Tibial nerve (tissue), 4 donors: ENCODE measurements at places on chromosomes 12 and 14.

DNA sequence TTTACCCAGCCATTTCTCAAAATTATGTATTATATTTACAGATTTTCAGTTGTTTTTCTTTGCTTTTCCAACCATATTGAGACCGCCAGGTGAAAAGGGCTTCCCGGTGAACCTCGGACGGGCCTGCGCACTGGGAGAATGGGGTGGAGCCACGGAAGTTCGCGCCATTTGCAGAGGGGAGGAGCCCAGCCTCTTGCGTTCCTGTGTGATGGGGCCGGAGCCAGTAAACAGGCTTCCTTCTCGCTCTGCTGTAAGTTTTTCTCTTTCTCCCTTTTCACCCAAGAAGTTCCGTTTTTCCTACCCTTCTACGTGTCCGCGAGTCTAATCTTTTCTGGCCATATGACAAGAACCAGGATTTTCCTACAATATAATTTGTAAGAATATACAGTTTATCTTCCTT, 1108.8 kb upstream of the SEL1L start:
- no peaks in the 10 kb centered on the region for H3K36me3 ChIP-seq
- no peak overlapping the region for H3K4me3 ChIP-seq
- H3K27me3 ChIP-seq, result no peaks in the 10 kb centered on the region
- no peak overlapping the region for H3K27ac ChIP-seq

DNA sequence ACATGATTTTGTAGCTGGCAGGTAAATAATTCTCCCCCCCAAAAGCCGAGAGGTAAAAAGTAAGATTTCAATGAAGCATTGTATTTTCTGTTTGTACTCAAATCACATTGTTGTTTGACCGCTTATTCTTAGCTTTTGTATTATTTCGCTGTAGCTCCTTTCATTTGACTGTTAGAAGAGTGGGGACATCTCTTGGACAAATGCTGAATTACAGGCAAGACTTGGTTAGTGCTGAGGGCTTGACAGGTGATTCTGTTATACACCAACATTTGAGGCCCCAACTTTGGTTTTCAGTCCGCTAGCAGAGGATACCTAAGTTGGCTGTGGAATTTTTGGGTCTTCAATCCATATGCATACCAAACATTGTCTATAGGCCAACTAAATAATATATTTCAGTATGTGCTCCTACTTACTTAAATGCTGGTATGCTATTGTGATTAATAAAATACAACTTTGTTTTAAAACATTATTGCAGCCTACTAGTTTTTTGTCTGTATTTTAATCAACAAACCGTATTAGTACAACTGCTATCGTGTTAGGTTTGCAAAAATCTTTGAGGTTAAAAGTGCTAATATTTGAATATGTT, 102.2 kb downstream of the ERC1 start:
- no peak overlapping the region for H3K27ac ChIP-seq
- no peaks in the 10 kb centered on the region for H3K4me1 ChIP-seq
- peak; percentile 74 for DNase-seq
- no peak overlapping the region for H3K4me3 ChIP-seq
- H3K36me3 ChIP-seq, result no peaks in the 10 kb centered on the region

DNA sequence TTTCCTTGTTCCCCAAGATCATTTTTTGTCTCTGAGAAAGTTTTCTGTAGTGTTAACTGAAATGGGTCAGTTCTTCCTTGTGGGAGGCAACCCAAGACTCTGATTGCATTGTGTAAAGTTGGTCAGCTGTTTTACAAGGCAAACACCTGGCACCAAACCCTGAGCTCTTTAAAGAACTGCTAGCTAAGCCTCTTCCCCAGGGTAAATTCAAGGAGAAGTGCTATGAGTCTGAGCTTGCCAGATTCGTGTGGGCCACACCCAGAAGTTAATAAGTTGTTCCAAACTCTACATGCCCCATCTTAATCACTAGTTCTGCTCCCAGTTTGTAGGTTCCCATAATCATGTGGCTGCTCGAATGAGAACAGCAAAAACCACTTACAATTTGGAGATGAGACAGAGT, 214.5 kb downstream of the BTG1 start:
- no peak overlapping the region for H3K27ac ChIP-seq
- H3K27me3 ChIP-seq, result no peaks in the 10 kb centered on the region
- no peak overlapping the region for H3K4me3 ChIP-seq
- no peak for DNase-seq

- H3K27me3 ChIP-seq, result no peaks in the 10 kb centered on the region
- H3K27ac ChIP-seq, result no peak overlapping the region
- DNase-seq, result no peak
- H3K4me3 ChIP-seq, result no peak overlapping the region
- H3K4me1 ChIP-seq, result no peaks in the 10 kb centered on the region
- no peaks in the 10 kb centered on the region for H3K36me3 ChIP-seq
Observed at GRCh38 chr12:107450541-107450940, 235.1 kb upstream of the PWP1 start.

GRCh38 chr12:127125607-127126259, 1141.2 kb upstream of the TMEM132C start:
- no peaks in the 10 kb centered on the region for H3K27me3 ChIP-seq
- no peak for DNase-seq
- H3K27ac ChIP-seq, result no peak overlapping the region

- peaks cover 4% of the 10 kb centered on the region for H3K4me1 ChIP-seq
- no peak overlapping the region for H3K4me3 ChIP-seq
- no peak for DNase-seq
- H3K36me3 ChIP-seq, result no peaks in the 10 kb centered on the region
- H3K27me3 ChIP-seq, result no peaks in the 10 kb centered on the region
- H3K27ac ChIP-seq, result no peak overlapping the region
Observed at GRCh38 chr12:93870020-93870795, 193.0 kb downstream of the CRADD start.

- peak; percentile 57 for DNase-seq
- no peaks in the 10 kb centered on the region for H3K36me3 ChIP-seq
- H3K27ac ChIP-seq, result no peak overlapping the region
Observed at GRCh38 chr14:51479584-51480325, 172.0 kb upstream of the FRMD6 start.
